ENCODE measurements at places on chromosomes 4 and X. TPM values are rescaled to one million over a fixed set of nuclear protein-coding genes. Genes with fewer than 3 reads are reported as not detected.
A peak's percentile ranks its signal among the peaks of the same experiment; 100 is the strongest.

Gene FGB
- total RNA-seq, result not detected

DNA sequence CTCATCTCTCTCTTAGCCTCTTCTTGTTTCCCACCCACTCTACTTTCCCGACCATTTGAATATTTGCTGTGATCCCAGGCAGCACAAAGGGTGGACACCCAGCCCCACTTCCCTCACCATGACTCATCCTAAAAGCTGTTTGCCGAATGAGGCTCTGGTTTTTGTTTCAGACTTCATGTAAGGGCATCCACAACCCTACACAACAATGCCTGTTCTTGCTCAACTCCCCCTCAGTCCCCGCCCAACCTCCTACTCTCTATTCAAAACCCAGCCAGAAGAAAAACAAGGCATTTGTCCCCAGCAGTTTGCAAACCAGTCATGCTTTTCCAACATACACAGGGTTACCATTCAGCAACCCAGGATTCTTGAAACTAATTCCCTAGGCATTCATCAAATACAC is 516.5 kb upstream of the CNKSR2 start:
- no peak overlapping the region for H3K4me3 ChIP-seq
- DNase-seq, result no peak
- peaks cover 39% of the 10 kb centered on the region for H3K36me3 ChIP-seq

Gene GCNA
- total RNA-seq, result 0.48 TPM

DNA sequence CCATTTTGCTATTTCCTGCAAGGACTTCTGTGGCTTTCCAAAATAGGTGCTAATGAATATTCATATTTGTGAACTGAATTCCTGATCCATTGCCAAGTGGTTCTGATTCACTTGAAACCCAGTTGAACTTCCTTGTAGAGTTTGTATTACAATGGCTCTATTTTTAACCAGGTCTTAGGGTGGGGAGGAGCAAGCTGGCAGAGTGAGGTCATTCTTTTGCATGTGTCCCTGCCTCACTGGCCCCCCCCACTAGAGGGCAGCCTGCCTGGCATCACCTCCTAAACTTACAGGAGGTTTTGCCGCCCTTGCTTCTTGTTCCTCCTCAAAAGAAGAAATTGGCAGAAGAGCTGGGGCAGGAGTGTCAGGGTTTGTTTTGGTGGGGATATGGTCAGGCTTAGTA is 10.5 kb downstream of the PTTG2 start:
- H3K27me3 ChIP-seq, result no peaks in the 10 kb centered on the region
- H3K4me3 ChIP-seq, result no peak overlapping the region
- DNase-seq, result peak; percentile 60
- no peaks in the 10 kb centered on the region for H3K4me1 ChIP-seq
- peaks cover 22% of the 10 kb centered on the region for H3K36me3 ChIP-seq
